Esophagus squamous epithelium (tissue), 5 donors: ENCODE measurements at places on chromosomes 2 and 18.

- no peak for DNase-seq
- H3K4me1 ChIP-seq: no peaks in the 10 kb centered on the region
- H3K27me3 ChIP-seq: peaks cover 28% of the 10 kb centered on the region
- H3K27ac ChIP-seq: peak overlapping the region; percentile 99
Measured at GRCh38 chr18:31100436-31101182, 1.6 kb downstream of the DSC2 start.

DNA sequence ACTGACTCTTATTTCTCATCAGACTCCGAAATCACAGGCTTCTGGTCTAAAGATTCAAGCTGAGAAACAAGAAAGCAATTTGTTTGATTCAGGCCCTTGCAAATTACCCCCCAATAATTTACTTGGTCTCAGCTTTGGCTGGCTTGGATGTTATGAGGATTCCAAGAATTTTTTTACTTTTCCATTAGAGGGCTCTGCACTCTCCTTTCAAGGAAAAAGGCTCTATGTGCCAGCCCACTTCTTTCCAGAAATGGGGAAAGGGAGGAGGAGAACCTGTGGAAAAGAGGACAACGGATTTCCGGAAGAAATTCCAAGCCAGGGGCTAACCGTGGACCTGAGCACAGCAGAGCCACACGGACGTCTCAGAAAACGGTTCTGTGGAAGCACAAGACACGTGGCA is 44.4 kb downstream of the BCL11A start:
- DNase-seq: no peak
- H3K4me3 ChIP-seq: no peak overlapping the region
- no peaks in the 10 kb centered on the region for H3K36me3 ChIP-seq
- H3K4me1 ChIP-seq: peaks cover 33% of the 10 kb centered on the region
- H3K27ac ChIP-seq: peak overlapping the region; percentile 85

- no peaks in the 10 kb centered on the region for H3K36me3 ChIP-seq
- H3K4me1 ChIP-seq: no peaks in the 10 kb centered on the region
- no peak for DNase-seq
- no peaks in the 10 kb centered on the region for H3K27me3 ChIP-seq
Measured at GRCh38 chr2:67627456-67628207, 230.5 kb downstream of the ETAA1 start.

DNA sequence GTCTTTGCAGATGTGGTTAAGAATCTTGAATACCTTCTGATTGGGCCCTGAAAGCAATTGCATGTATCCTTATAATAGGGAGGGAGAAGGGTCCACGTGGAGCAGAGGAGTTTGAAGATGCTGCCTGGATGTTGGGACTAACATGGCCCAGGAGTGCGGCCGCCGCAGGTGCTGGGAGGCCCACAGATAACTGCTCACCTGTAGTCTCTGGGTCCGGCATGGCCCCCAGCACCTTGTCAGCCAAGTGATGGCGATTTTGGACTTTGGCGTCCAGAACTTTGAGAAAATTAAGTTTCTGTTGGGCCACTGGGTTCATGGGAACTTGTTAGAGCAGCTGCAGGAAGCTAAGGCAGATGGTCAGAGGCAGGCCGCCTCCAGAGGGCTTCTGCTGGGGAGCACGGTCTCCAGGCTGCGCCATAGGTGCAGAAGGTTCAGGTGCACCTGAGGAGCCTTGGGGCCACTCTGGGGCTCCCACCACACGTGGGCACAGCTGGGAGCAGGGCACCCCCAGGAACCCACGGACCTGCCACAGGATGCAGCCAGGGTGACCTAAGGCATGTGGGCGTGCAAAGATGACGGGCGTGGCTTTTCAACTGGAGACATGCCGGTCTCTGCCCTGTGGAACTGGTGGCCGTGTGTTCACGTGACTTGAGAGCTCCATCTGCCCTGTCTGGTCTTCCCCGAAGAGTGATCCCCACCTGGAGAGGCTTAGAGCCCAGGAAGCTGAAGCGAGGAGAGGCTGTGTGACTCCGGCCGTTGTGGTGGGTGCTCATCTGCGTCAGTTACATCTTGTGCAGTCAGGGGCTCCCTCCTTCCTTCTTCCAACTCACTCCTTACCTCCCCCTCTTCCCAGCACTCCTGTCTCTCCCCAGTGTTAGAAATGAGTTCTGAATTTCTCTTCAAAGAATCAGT is 277.3 kb downstream of the AGAP1 start:
- no peaks in the 10 kb centered on the region for H3K27me3 ChIP-seq
- no peak overlapping the region for H3K27ac ChIP-seq
- no peak for DNase-seq
- H3K4me3 ChIP-seq: no peak overlapping the region
- H3K36me3 ChIP-seq: peaks cover 22% of the 10 kb centered on the region

GRCh38 chr18:58662118-58662517 is 9.1 kb upstream of the MALT1 start:
- H3K27me3 ChIP-seq: no peaks in the 10 kb centered on the region
- no peak overlapping the region for H3K4me3 ChIP-seq
- H3K27ac ChIP-seq: no peak overlapping the region
- H3K36me3 ChIP-seq: no peaks in the 10 kb centered on the region

DNA sequence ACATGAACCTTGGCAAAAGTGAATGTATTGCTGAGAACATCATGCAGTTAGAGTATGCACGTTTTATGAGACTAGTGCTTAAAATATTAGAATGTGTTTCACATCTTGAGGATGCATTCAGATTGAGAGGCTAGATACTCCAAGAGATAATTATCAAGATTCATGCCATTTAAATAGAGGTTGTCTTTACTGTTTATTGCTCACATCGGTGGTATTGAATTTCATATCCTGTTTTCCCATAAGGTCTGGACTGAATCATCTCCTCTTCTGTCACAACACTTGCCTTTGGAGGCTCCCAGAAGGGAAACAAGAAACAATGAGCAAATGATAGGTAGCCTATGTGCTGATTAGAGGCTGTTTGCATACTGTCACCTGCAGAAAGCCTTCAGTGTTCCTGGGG is 83.8 kb downstream of the CLHC1 start:
- H3K36me3 ChIP-seq: no peaks in the 10 kb centered on the region
- H3K27ac ChIP-seq: no peak overlapping the region
- H3K27me3 ChIP-seq: no peaks in the 10 kb centered on the region

DNA sequence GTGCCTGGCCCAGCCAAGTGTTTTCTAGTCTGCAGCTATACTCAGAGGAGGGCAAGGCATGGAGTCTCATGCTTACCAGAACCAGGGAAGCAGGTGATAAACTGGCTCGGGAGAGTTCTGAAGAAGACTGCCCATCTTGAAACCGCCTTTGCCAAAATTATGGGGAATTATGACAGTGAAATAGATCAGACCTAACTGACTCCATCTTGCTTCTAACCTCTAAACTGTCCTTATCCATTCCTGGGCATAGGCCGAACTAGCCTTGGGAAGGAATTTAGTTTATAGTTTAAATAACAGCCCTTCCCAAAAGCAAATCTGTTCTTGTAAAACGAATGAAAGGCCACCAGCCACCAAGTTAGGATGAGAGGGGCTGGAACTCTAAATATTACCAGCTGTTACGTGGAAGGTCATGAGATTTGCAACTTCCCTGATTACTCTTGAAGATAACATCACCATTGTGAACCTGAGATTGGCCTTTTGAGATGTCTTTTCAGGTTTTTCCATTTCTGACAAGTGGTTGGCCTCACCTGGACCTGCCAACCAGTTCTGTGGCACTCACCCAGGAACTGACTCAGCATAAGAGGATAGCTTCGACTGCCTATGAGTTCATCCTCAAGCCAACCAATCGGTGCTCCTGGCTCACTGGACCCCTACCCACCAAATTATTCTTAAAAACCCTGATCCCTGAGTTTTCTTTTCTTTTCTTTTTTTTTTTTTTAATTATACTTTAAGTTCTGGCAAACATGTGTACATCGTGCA is 23.4 kb downstream of the CHCHD5 start:
- no peaks in the 10 kb centered on the region for H3K36me3 ChIP-seq
- H3K27me3 ChIP-seq: no peaks in the 10 kb centered on the region
- no peak for DNase-seq
- no peaks in the 10 kb centered on the region for H3K4me1 ChIP-seq

DNA sequence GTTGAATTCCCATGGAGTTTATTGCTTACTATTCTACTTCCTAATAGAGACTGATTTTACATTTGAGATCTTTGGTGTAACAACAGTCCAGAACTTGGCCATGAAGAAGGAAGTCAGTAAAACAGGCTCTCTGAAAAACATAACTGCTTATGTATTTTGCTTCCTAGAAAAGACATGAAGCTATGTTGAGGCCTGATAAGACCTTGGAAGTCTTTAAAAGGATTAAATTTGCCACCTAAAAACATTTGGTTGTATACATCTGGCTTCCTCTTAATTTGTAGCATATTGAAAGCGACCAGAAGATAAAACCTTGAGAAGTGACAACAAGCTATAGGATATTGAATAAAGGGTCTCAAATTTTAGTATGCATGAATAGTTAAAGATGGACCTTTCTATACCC is 36.4 kb downstream of the PTRHD1 start:
- no peak overlapping the region for H3K27ac ChIP-seq
- DNase-seq: no peak
- no peaks in the 10 kb centered on the region for H3K4me1 ChIP-seq

DNA sequence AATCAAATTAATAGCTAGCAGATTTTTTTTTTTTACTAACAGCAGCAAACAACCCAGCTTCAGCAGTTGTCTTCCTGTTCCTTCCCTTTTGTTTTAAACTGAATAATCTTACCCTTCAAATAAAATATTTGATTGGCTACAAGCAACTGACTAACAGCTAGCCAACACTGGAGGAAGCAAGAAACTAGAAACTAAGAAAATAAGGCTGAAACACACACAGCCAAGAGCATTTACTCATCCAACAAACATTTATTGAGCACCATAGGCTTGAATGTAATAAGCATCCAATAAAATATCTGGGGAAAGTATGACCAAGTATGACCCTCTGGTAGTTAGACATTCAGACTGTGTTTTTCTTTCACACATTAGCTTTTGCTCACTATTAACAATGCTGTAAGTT is 189.2 kb downstream of the CD226 start:
- H3K36me3 ChIP-seq: no peaks in the 10 kb centered on the region
- H3K27me3 ChIP-seq: no peaks in the 10 kb centered on the region
- DNase-seq: no peak

- no peak overlapping the region for H3K4me3 ChIP-seq
- no peaks in the 10 kb centered on the region for H3K27me3 ChIP-seq
- DNase-seq: no peak
- no peak overlapping the region for H3K27ac ChIP-seq
- no peaks in the 10 kb centered on the region for H3K36me3 ChIP-seq
Measured at GRCh38 chr2:99890568-99891427, 251.6 kb downstream of the AFF3 start.

DNA sequence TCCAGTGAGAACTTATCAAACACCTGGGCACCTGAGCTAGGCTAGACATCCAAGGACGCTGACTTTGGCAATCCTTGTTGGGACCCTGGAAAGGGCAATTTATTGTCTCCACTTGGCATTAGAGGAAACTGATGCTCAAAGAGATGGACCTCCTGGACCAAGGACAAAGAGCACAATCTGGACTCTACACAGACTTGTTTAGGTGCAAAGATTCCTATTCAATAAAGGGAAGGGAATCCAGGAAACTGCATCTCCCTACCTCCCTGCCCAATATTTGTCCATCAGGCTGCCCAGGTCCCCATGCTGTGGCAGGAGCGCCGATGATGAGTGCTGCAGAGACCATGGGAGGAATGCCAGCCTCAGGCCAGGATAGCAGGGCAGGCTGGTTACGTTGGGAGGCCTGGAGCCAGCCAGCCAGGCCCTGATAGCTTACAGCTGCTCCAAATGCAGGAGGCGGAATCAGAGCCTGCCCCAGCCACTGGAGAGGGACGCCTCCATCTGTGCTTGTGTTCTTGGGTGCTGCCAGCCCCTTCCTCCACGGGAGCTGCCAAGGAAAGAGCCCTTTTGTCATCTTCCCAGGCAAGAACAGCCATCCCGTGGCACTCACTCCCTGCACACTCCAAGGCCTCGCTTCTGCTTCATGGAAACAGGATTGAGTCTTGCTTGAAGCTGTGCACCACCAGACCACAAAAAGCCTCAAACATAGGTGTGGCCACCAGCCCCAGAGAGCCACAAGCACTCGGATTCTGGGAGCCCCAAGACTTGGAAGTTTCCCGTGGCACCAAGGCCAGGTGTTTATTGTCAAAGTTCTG is 60.0 kb downstream of the HS1BP3 start:
- no peak for DNase-seq
- H3K27me3 ChIP-seq: no peaks in the 10 kb centered on the region
- peak overlapping the region; percentile 15 for H3K27ac ChIP-seq
- no peak overlapping the region for H3K4me3 ChIP-seq
- H3K4me1 ChIP-seq: peaks cover 28% of the 10 kb centered on the region
- H3K36me3 ChIP-seq: no peaks in the 10 kb centered on the region

GRCh38 chr2:105644174-105644980 is 100.3 kb upstream of the NCK2 start:
- H3K4me3 ChIP-seq: no peak overlapping the region
- peaks cover 13% of the 10 kb centered on the region for H3K4me1 ChIP-seq
- H3K36me3 ChIP-seq: no peaks in the 10 kb centered on the region
- H3K27ac ChIP-seq: no peak overlapping the region
- no peak for DNase-seq

DNA sequence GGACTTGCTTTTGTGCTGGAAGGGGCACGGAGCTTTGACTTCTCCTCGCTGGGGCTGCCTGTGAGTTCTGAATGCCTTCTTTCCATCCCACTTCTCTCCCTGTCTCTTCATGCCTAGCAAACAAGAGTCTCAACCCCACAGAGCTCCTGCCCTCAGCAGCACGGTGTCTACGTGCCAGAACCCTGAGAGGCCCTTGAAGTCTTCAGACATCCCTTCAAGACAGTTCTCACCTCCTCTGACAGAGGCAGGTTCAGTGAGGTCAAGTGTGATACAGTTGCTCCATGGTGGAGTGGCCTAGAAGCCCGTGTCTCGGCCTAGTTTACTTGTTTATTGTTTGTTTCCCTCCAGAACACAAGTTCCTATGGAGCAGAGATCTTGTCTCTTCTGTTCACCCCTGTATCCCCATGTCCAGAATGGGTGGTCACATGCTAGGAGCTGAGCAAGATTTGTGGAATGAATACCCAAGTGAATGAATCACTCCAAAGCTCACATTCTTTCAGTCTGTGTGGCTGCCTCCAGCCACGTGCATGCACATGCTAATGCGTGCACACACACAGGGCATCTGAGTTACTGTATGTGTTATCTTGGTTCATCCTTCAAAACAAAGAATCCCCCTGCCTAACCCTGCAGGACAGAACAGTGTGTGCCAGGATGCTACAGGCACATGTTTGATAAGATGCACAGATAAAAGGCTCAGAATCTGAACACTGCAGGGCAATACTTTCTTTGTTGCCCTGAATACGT is 391.6 kb downstream of the NBAS start:
- H3K4me3 ChIP-seq: no peak overlapping the region
- no peaks in the 10 kb centered on the region for H3K27me3 ChIP-seq
- peak overlapping the region; percentile 69 for H3K27ac ChIP-seq
- H3K36me3 ChIP-seq: no peaks in the 10 kb centered on the region

- H3K4me3 ChIP-seq: no peak overlapping the region
- DNase-seq: no peak
- no peaks in the 10 kb centered on the region for H3K36me3 ChIP-seq
- no peaks in the 10 kb centered on the region for H3K4me1 ChIP-seq
- H3K27me3 ChIP-seq: no peaks in the 10 kb centered on the region
Measured at GRCh38 chr2:33559328-33559727, 39.8 kb downstream of the FAM98A start.
